SK-N-SH treated with all-trans-retinoic acid at 6 μM for 48 hours (cell line): ENCODE measurements at places on chromosomes 6 and 20.

DNA sequence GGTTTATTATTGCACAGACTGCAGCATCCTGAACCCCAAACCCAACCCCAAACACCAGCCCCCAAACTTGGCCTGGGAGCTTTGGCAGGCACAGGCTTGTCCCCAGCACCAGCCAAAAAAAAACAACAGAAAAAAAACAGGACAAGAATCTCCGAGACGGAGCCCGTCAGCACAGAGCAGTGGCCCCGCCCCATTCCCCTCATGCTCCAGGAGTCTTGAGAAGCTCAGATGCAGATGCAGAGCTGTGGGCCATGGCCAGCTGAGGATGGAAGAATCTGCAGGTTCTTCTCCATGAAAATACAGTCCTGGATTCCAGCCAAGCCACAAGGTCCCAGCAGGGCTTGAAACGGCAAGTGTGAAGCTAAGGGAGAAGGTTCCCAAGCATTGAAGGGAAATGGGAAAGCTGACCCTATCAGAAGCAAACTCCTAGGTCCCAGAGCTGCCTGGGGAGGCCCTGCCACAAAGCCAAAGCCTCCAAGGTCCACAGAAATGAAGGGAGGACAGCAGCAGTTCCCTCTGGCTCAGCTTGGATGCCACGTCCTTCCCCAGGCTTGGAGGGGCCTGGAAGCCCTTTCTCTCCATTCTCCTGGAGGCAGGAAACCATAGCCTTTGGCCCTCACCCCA is 75.2 kb downstream of the JPH2 start:
- ATAC-seq = peak; percentile 56

DNA sequence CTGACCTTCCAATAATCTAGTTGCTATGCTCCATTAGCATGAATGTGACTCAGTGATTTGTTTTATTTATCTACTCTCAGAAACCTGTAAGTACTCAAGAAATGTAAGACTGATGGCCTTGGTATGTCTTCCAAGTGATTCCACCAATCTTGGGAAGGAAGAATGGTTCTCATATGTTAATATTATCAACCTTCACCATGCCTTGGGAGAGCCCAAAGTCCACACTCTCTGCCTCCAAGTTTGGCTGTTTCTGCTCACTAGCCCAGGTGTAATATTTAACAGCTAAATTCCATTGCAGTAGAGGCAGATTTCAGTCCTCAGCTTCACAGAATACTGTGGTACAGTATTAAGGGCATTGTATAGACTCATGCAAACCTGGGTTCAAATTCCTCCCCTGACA is 51.8 kb downstream of the CLIC5 start:
- ATAC-seq = no peak

- ATAC-seq = peak; percentile 95
Observed at GRCh38 chr6:110053395-110054240, 75.5 kb downstream of the GPR6 start.

- peak; percentile 86 for ATAC-seq
Observed at GRCh38 chr20:58604128-58604881, 46.8 kb upstream of the STX16 start.

DNA sequence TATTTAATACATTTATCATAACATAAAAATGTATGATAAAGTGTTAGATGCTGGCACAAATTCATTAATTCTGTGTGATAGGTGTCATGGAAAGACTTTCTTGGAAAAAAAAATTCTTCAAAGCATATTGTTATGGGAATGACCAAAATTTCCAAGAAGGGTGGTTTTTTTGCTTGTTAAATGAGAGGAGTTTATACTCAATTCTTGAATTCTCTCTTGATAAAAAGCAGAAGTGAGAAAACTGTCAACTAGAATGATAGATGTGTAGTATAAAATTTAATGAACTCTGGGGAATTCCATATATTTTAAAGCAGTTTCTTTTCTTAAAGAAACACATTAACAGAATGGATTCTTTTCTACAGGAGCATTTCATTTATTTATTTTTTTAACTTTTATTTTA is 62.0 kb upstream of the SNAP91 start:
- no peak for ATAC-seq

DNA sequence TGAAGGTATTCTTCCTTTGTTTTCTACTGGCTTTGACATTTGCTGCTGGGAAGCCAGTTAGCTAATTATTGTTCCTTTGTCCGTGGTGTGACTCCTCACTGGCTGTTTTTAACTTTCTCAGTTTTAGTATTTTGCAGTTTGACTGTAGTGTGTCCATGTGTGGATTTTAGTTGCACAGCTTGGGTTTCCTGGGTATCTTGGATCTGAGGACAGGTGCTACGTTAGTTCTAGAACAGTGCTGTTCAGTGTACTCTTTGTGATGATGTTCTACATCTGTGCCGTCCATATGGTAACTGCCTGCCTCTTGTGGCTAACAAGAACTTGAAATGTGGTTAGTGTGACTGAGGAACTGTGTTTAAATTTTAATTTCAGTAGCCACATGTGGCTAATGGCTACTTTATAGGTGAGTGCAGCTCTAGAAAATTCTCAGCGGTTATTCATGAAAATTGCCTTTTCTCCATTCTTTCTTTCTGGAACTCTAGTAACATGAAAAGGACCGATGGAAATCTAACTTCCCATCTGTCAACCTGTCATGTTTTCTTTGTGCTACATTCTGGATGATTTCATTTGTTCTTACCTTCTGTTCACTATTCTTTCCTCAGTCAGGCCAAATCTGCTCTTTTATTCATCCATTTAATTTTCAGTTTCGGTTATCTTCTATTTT is 7.4 kb downstream of the SNX9 start:
- ATAC-seq = no peak

- no peak for ATAC-seq
Observed at GRCh38 chr6:11769811-11770545, 8.6 kb downstream of the ADTRP start.

DNA sequence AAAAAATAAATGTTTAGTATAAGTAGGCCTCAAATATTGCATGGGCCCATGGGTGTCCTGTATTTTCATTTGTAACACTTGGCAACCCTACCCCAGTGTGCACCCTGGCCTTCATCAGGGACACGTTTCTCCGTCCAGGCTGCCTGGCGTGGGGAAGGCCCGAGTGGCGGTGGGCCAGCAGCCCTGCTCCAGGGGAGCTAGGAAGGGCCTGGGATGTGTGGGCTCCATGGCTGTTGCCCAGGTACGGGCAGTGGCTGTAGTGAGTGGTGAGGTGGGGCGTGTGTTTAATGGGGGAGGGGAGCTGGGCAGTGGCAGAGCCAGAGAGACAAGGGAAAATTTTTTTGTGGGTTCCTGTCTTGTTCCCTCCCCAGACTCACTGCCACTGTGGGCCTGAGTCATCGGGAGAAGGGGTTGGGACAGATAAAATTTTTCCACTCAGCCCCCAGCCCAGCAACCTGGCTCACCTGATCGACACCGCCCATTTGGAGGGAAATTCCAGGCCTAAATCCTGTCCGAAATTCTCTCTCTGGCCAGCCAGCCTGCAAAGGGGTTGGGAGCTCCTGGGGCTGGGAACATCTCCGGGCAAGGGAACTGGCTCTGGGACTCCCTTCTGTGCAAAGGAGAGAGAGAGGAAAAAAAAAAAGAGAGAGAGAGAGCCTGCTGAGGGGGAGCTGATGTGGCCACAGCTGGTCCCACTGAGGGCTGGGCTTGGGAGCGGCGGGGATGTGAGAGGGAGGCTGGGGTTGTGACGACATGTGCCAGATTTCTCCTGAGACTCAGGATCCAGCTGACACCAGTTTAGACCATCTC is 32.5 kb upstream of the VEGFA start:
- no peak for ATAC-seq

DNA sequence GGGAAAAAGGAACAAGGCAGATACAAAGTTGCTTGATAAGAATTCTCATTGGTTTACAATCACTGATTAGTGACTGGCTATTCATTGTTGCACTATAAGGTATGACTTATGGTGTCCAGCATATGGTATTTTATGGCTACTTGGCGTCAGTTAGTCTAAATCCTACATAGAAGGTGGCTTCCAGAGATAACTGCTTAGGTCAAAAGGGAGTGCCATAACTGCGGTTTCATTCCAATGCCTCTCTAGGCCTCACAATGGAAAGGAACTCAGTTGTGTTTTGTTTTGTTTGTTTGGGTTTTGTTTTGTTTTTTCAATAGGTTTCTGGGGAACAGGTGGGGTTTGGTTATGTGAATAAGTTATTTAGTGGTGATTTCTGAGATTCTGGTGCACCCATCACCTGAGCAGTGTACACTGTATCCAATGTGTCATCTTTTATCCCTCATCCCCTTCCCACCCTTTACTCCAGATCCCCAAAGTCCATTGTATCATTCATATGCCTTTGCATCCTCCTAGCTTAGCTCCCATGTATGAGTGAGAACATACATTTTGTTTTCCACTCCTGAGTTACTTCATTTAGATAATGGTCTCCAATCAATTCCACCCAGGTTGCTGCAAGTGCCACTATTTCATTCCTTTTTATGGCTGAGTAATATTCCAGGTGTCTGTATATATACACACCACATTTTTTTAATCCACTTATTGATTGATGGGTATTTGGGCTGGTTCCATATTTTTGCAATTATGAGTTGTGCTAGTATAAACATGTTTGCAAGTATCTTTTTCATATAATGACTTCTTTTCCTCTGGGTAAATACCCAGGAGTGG is 7.0 kb downstream of the GOPC start:
- no peak for ATAC-seq

DNA sequence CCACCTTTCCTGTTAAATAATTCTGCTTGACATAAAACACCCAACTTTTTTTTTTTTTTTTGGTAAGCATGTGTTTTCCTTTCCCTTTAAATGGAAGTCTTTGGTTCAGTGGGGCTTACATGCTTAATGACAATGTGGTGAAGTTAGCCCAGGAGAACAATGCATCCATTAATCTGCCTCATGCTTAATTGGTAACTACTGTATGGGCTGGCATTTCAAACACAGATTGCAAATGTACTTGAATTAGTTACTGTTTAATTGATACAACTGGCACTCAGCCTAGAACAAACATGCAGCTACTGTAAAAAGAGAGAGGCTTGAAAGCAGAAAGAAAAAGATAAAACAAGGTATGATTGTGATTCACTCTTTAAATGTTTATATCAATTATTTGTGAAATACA is 483.6 kb upstream of the NOX3 start:
- no peak for ATAC-seq

GRCh38 chr20:60034231-60035110 is 76.2 kb downstream of the CDH26 start:
- ATAC-seq = no peak

GRCh38 chr6:159044899-159045727 is at the start of gene TAGAP:
Gene TAGAP, minus strand, starts transcription at chr6:159044991. Its CDS starts 845 bp downstream, at chr6:159044146.
- peak; percentile 42; the same call in 2 of the 3 replicates for ATAC-seq

DNA sequence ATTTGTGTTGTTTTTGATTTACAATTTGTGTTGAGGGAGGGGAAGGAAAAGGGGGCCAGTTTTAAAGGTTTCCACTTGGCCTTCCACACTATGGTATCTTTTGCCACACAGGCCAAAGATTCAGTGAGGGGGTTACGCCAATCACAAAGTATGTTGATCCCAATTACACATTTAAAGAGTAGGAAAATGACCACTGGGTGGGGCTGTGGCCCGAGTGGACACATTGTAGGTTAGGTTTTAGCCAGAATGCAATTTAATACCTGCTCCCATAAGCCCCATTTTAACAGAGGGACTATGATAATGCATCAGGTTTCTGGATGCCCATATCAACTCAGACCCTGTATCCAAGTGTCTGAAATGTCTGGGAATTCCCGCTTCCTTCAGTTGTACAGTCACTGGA is 15.6 kb downstream of the VGLL2 start:
- ATAC-seq = peak; percentile 77

DNA sequence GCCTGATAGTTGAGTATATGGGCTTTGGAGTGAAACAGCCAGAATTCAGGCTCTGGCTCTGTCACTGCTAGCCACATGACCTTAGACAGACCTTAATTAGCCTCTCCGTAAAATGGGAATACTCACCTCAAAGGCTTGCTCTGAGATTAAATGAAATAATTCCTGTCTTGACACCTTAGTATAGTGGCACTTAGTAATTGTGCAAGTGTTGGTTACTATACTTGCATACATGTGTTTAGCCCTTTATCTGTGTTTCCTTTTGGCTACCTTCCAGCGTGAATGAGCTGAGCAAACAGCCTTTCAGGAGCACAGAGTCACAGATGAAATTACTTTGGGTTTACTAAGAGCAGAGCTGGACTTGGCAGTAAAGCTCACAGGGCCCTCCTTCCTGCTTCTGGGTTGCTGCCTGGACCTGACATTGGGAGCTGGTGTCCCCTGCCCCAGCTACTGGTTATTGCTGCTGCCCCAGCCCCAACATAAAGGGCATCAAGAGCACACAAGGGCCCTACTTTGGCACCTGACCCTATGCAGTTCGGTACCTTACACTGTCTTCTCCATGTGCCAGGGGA is 32.8 kb downstream of the CD164 start:
- ATAC-seq = peak; percentile 53

- ATAC-seq = peak; percentile 6
Observed at GRCh38 chr6:11221623-11222384, 10.7 kb downstream of the NEDD9 start.

DNA sequence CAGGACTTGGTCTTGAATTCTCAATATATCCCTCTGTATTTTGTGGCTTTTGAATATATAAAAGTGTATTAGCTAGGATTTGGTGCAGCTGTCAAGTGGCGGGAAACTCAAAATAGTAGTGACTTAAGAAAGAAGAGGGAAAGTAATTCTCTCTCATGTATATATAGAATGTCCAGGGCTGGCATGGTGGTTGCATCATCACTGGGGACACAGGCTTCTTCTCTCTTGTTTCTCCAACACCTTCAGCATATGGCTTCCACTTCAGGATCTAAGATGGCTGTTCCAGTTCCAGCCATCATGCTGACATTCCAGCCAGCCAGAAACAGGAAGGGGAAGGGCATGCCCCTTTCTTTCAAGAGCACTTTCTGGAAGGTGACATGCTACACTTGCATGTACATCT is 11.8 kb upstream of the GPR6 start:
- ATAC-seq = no peak

DNA sequence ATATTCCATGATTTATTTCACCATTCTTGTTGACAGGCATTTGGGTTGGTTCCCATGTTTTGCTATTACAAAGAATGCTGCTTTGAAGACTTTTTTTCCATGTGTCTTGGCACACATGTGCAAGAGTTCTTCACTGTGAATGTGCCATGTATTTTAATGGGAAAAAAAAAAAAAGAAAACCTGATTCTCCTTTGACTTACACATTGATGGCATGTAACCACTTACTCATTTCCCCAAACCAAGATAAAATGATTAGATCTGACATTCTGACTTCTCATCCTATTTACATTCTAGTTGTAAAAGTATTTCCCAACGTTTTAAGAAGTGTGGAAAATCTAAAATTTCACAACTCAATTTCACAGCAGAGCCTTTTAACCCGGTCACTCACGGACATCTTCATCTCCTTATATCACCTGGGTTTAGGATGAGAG is 4.4 kb downstream of the CAP2 start:
- no peak for ATAC-seq

DNA sequence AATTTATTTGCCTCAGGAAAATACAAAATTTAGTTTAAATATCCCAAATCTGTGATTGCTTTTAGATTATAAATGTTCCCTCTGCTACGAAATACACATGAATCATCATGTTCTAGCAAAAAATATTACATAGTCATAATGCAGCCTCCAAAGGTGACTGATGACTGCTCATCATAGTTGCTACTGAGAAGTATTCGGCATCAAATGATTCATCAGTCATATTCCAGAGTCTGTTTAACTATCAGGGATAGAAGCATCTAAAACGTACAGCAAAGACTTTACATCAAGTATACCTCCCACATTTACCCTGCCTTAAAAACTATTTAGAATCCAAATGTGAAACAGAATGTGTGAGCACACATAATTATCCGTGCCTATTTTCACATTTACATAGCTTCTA is 626.0 kb downstream of the CDH26 start:
- no peak for ATAC-seq

- no peak for ATAC-seq
Observed at GRCh38 chr6:85298553-85298952, 151.3 kb upstream of the NT5E start.
